ENCODE measurements at places on chromosomes 4 and X.

DNA sequence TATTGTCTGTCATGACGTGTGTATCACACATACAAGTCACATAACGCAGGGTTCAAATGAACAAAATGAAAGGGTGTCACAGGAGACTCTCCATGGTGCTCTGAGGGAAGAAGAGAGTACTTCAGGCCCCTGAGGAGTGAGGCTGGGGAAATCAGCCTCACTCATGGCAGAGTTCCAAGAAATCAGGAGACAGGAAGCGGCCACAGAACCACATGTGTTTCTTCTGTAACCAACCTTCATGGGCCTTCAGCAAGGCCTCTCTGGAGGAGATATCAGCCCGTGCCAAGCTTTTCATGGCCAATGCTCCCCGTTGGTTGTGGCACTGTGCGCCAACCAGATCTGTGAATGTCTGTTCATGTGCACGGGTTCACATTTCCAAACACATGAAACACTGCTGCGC lies 76.0 kb downstream of the NAT8L start:
- DNase-seq = no peak

DNA sequence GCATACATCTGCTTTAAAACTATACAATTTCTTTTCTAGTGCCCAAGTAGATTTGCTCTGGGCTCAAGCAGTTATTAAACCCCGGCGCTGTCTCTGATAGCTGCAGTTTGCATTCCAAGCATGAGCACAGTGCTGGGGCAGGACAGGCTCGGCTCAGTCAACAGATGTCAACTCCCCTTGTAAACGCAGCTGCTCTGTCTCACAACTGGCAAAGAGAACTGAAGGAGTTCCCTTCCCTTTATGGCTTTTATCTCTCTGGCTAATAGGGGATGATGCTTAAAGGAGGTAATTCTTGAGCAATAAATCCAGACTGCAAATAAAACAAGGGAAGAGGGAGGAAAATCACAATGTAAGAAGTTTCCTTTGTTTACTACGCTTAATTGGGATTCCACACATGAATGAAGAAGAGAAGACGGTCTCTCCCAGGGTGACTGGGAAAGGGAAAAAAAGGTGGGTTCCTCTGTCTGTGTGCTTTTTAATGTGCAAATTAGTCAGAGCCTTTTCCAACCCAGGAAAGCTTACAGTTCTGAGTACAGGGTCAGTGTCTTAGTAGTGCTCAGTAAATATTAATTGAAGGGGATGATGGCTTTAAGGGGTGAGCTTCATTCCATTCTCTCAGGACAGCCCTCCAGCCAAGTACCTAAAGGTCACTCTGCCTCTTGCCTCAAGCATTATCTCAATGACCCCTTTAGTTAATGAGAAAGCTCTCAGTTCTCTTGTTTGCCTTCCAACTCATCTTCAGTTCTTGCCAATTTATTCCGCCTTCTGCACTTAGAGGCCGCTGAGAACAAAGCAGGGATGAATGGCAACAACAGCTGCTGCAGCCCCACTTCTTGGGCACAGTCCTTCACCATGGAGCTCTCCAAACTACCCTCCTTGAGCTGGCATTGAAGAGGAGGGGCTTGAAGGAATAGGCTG lies 155.7 kb upstream of the JADE1 start:
- no peak for DNase-seq

DNA sequence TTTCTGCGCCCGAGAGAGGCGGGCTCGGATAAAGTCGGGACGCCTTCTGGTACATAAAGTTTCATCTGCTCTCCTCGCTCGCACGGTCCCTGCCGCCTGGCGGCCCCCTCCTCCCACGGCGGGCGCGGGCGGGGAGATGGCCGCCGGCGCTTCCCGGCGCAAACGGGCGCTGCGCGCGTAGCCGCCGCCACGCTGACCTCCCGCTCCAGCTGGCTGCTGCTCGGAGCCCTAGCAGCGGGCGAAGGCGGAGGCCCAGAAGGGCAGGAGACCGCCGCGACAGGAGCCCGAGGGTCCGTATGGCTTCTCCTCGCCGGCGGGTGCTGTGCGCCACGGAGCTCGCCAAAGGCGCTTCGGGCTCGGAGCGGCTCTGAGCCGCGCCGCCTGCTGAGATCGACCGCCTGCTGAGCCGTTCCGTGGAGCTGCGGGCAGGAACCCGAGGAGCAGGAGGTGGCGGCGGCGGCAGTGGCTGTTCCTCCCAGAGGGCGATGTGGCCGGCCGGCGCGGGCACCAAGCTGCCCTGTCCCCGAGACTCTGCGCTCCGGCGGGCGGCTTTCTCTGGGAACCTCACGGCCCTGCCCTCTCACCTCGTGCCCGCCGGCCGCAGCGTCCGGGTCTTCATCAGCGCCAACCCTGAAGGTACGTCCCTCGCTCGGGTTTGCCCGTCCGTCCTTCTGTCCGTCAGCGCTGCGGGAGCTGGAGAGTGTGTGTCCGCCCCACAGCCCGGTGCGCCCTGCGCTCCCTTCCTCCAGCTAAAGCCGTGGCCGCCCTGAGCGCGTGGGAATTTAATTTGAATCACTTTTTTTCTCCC lies at the start of gene NWD2:
NWD2 (plus strand) TSS at position 161 of the 808 bp plus-strand sequence; CDS start at position 486, 325 bp downstream.
- no peak for DNase-seq

DNA sequence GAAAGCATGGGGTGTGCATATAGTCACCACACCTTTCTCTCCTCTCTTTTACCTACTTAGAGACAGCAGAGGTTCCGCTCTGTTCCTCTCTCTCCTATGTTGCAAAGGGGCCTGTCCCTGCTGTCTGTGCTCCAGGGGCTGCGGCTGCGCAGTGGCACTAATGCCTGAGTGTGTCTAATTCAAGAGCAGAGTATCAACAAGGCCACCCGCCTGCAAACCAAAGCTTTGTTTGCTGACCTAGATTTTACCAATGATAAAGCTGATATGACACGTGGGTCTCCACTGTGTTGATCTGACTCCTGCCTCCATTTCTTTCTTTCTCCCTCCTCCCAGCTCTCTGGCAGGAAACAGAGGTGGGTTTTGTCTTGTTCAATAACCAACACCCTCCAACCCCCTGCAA lies 74.9 kb downstream of the NSG1 start:
- peak; percentile 30 for DNase-seq

GRCh38 chr4:181308476-181309312 lies 934.5 kb upstream of the TENM3 start:
- DNase-seq = no peak

GRCh38 chr4:166259081-166259480 lies 386.0 kb downstream of the TLL1 start:
- DNase-seq = no peak

DNA sequence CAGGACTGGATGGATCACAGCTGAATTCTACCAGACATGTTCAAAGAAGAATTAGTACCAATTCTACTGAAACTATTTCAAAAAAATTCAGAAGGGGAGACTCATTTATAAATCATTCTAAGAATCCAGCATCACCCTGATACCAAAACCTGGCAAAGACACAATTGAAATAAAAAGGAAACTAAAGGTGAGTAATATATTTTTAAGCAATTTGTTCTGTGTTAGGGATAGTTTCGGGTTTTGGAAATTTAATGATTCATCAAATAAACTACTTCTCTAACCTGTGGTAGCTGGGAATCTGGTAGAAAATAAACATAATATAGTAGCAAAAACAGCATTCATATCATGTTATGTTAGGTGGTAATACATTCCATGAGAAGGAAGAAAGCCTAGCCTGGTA lies 662.2 kb upstream of the BOD1L1 start:
- DNase-seq = no peak

DNA sequence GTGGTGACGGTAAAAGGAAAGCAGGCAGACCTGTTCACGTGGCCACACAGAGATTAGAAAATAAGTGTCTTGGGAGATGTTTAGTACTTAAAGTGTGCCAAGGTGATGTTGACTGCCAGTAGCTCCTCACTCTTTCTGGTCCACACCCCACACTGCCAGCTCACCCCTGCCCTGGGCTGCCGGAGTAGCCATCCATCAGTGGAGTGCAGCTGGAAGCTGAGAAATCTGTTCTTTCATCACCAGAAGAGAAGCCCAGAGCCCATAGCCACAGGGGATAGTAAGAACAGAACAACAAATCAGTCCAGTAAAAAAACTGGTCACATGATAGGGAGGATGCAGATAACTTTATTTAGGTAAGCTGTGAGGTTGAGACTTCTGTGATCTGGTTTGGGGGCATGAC lies 64.1 kb downstream of the WWC2 start:
- DNase-seq = no peak

- DNase-seq = no peak
Measured at GRCh38 chrX:11562570-11562969, 103.2 kb downstream of the ARHGAP6 start.

- DNase-seq = no peak
Measured at GRCh38 chr4:5928274-5928673, 35.4 kb upstream of the CRMP1 start.

Data from stimulated activated CD4-positive, alpha-beta T cell treated with anti-CD3 and anti-CD28 coated beads, Interleukin-4, amount 100 ng/mL, for 1 hour (primary cell).